ENCODE measurements at places on chromosomes 13 and 19. TPM values are rescaled to one million over a fixed set of nuclear protein-coding genes. Genes with fewer than 3 reads are reported as not detected.

DNA sequence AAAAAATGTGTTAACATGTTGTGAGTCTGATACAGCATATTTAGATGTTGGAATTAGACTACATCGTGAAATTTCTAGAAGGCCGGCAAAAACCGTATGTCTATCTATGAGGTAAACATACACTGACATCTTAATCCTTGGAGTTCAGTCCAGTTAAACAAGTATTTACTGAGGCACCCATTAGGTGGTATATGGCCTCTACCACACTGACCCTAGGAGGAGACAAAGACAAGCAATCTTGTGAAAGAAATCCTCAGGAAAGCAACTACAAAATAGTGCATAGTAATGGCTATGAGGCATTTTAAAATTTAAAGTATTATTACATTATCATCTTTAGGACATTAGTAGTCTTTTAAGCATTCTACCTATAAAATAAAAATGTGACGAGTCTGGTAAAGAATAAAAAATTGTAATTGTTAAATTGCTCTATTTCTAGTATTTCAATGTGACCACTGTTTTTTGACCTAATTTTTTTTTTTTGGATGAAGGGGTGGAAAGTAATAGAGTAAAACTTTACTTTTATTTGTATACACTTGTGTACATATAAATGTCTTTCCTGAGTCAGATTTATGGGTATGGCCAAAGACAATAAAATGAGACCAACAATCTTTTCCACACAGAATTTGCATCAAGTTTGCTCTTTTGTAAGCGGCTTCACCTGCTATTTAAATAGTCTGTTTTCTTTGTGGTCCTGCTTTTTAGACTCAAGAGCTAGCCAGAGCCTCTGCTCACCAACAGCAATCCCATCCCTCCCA, 50.5 kb downstream of the KATNAL1 start:
- H3K4me1 ChIP-seq, result peaks cover 4% of the 10 kb centered on the region
- no peak for DNase-seq
- no peaks in the 10 kb centered on the region for H3K36me3 ChIP-seq
- no peak overlapping the region for H3K4me3 ChIP-seq
- no peak overlapping the region for H3K27ac ChIP-seq
- no peaks in the 10 kb centered on the region for H3K27me3 ChIP-seq

DNA sequence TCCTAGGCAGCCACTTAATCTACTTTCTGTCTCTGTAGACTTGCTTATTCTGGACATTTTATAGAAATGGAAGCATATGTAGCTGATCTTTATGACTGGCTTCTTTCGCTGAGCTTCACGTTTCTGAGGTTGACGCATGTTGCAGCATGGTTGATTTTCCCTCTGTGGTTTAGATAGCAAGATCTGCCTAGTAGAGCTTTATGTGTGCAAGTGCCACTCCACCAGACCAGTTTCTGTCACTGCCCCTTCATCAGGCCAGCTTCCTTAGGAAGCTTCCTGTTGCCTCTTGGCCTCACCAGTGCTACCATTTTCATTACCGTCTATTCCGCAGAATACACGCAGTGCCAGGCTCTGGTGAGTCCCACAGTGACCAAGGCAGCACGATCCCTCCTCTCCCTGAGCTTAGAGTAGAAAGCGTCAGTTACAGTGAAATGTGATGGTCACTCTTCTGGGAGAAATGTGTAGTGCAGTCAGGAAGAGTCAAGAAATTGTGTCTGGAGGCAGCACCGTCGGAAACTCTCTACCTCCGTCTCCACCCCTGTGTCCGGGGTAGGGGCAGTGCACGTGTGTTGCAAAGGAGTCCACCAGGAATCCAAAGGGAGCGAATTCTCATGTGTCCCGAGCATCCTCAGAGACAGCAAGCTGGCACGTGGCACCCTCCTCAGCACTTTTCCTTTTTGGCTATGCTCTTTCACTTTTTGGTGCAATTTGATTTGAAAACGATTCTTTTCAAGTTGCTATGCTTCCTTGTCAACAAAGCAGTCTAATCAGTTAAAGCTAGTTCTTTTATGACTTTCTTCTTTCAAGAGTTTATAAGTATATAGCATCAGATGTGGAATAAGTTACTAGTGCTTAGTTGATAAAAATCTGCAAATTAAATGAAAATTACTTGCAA, 45.4 kb upstream of the GPR183 start:
- peaks cover 5% of the 10 kb centered on the region for H3K36me3 ChIP-seq
- no peaks in the 10 kb centered on the region for H3K27me3 ChIP-seq
- H3K27ac ChIP-seq, result no peak overlapping the region
- H3K4me3 ChIP-seq, result no peak overlapping the region
- DNase-seq, result no peak

DNA sequence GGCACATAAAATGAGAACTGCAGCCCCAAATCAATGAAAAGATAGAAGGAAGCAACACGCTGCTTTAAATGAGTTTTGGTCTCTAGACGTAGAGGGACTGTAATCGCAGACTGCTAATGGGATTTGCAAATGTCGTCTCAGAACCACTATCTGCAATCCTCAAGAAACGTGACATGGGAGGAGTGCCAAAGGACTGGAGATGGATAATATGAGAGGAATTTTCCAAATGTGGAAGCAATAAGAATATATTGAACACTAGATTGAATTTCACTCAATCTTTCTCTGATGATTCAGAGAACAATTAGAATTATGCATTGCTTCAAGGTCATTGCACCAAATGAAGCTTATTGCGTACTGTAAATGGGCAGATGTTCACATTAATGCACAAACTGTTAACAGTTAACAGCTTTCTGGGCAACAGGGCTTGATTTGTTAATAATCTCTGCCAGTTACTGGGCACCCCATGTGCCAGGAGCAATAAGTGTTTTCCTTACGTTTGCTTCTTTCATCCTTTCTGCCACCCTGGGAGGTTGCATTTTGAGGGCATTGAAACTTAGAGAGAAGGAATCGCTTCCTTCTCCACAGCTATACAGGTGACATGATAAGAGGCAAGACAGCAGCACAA, 62.8 kb upstream of the WASF3 start:
- no peaks in the 10 kb centered on the region for H3K27me3 ChIP-seq
- DNase-seq, result no peak
- H3K27ac ChIP-seq, result no peak overlapping the region
- no peak overlapping the region for H3K4me3 ChIP-seq

GRCh38 chr19:51119101-51119500, 5.6 kb upstream of the SIGLEC9 start:
- H3K4me1 ChIP-seq, result no peaks in the 10 kb centered on the region
- H3K36me3 ChIP-seq, result no peaks in the 10 kb centered on the region
- no peak overlapping the region for H3K27ac ChIP-seq

DNA sequence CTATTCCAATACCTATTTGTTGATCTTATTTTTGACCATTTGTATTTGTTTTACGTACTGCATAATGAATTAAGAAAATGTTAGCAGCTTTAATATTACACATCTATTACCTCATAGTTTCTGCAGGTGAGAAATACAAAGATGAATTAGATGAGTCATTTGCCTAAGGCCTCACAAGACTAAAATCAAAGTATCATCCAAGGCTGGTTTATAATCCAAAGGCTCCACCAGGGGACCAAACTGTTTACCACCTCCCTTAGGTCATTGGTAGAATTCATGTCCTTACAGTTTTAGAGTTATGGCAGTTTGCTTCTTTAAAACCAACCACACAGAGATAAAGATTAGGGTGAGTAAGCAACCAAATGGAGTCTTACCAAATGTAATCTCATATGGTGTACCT, 848.1 kb downstream of the SLITRK6 start:
- no peaks in the 10 kb centered on the region for H3K27me3 ChIP-seq
- no peaks in the 10 kb centered on the region for H3K4me1 ChIP-seq
- no peak overlapping the region for H3K4me3 ChIP-seq
- no peaks in the 10 kb centered on the region for H3K36me3 ChIP-seq
- no peak for DNase-seq
- H3K27ac ChIP-seq, result no peak overlapping the region

- H3K36me3 ChIP-seq, result no peaks in the 10 kb centered on the region
- no peaks in the 10 kb centered on the region for H3K4me1 ChIP-seq
- no peak overlapping the region for H3K27ac ChIP-seq
- no peaks in the 10 kb centered on the region for H3K27me3 ChIP-seq
- DNase-seq, result no peak
- no peak overlapping the region for H3K4me3 ChIP-seq
Observed at GRCh38 chr13:84896128-84896527, 903.1 kb downstream of the SLITRK6 start.

- H3K27me3 ChIP-seq, result no peaks in the 10 kb centered on the region
- H3K4me3 ChIP-seq, result peak overlapping the region; percentile 52
- peaks cover 23% of the 10 kb centered on the region for H3K4me1 ChIP-seq
- peak; percentile 100 for DNase-seq
Observed at GRCh38 chr19:48720613-48721296, 1.2 kb upstream of the MAMSTR start.

DNA sequence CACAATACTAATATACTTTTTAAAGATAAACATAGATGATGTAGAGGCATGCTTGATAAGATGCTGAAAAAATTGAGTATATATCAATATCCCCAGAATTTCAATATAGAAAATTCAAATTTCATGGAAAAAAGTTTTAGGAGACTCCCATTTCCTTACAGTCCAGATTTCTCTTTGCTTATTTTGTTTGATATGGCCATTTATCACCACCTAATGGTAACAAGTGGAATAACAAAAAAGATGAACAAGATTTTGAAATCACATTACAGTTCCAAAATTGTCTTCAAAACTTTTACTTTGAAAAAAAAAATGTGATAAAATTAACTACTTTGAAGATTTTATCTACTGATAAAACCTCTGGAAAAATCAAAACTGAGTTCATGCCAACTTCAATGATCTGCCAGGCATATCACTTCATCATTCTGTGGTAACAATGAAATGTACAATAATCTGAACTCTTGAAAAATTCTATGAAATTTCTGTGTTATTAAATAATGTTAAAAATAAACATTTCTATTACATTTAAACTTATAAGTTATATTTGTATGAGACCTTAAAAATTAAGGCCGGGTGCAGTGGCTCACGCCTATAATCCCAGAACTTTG, 17.5 kb downstream of the MIPEP start:
- H3K4me3 ChIP-seq, result no peak overlapping the region
- H3K27ac ChIP-seq, result no peak overlapping the region
- no peaks in the 10 kb centered on the region for H3K4me1 ChIP-seq

- H3K4me1 ChIP-seq, result peaks cover 8% of the 10 kb centered on the region
- no peaks in the 10 kb centered on the region for H3K36me3 ChIP-seq
- H3K27me3 ChIP-seq, result peaks cover 19% of the 10 kb centered on the region
- no peak overlapping the region for H3K27ac ChIP-seq
- DNase-seq, result no peak
Observed at GRCh38 chr19:53988981-53989380, 2.5 kb upstream of the CACNG6 start.

Gene SHD
- not detected for total RNA-seq

Gene GIPR
- 1.3 TPM for total RNA-seq

Gene CCL25
- total RNA-seq, result not detected

Gene TRPC4
- total RNA-seq, result 0.11 TPM
